CD4-positive, alpha-beta memory T cell (primary cell): ENCODE measurements at places on chromosomes 1 and 21. TPM values are rescaled to one million over a fixed set of nuclear protein-coding genes. Genes with fewer than 3 reads are reported as not detected.
A peak's percentile ranks its signal among the peaks of the same experiment; 100 is the strongest.

DNA sequence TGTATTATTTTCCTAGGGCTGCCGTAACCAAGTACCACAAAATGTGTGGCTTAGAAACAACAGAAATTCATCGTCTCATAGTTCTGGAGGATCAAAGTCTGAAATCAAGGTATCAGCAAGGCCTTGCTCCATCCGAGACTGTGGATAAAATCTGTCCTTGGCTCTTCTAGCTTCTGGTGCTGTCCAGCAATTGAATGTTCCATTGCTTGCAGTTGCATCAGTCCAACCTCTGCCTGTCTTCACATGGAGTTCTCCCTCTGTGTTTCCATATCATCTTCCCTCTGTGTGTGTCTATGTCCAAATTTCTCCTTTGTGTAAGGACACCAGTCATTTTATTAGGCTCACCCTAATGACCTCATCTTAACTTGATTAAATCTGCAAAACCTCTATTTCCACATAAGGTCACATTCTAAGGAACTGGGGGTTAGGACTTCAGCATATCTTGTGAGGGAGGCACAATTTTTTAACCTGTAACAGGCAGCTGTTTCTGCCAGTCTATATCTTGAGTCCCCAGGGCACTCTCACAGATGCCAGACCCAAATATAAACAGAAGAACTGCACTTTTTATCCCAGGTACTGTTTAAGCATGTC lies 84.2 kb downstream of the ERG start:
- H3K27me3 ChIP-seq, result no peaks in the 10 kb centered on the region
- H3K4me3 ChIP-seq, result no peak overlapping the region
- no peak for DNase-seq
- H3K36me3 ChIP-seq, result no peaks in the 10 kb centered on the region
- H3K4me1 ChIP-seq, result no peaks in the 10 kb centered on the region

DNA sequence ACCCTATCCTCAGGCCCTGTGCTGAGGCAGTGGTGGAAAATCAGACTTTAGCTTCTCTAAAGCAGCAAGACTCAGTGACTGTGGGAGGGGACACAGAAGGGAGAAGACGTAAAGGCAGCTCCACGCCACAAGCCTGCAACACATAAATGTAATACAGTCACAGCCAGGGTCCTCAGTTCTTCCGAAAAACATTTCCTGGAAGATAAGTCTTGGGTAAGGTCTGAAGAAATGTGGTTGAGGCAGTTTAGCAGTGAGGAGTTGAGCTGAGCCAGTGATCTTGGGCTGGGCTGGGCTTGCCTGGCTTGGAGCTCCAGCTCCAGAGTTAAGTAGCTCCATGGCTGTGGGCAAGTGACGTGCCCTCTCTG lies 127.8 kb upstream of the ADAR start:
- no peaks in the 10 kb centered on the region for H3K27me3 ChIP-seq
- no peaks in the 10 kb centered on the region for H3K36me3 ChIP-seq
- H3K4me3 ChIP-seq, result no peak overlapping the region
- no peaks in the 10 kb centered on the region for H3K4me1 ChIP-seq
- H3K27ac ChIP-seq, result no peak overlapping the region

DNA sequence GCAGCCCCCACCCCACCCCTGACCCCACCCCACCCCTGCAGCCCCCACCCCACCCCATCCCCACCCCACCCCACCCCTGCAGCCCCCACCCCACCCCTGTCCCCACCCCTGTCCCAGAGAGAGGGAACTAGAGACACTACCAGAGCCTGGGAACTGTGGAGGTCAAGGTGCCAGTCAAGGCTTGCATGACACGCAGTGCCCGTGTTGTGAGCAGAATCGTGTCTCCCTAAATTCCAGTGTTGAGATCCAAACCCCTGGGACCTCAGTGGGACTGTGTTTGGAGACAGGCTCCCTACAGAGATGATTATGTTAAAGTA lies 18.4 kb upstream of the SUMO3 start:
- no peak overlapping the region for H3K4me3 ChIP-seq
- H3K4me1 ChIP-seq, result peaks cover 2% of the 10 kb centered on the region

- no peak for DNase-seq
- no peaks in the 10 kb centered on the region for H3K27me3 ChIP-seq
- H3K4me1 ChIP-seq, result peaks cover 14% of the 10 kb centered on the region
- peak overlapping the region; percentile 48 for H3K27ac ChIP-seq
- no peaks in the 10 kb centered on the region for H3K36me3 ChIP-seq
These were observed 759 bp downstream of the SMYD3 start for GRCh38 chr1:246506367-246506673.

The ARHGEF16 gene
- total RNA-seq, result 0.22 TPM

The DIP2A gene
- total RNA-seq, result 95.9 TPM

DNA sequence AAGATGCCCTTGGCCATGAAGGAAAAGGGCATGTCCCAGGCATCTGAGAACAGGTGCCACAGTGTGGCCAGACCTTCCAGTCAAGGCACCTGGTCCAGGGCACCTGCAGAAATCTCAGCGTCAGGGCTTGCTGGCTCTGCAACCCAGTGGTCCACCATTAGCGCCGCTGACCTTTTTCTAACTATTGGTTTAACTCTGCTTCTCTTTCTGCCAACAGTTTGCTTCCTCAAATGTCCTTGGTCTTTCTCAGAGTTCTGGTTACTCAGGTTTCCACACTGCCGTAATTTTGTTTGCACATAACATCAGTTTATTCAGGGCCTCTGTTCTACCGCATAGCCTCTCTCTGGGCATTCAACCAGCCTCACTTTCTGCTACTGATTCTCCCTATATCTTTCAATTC lies 16.5 kb upstream of the FYB2 start:
- H3K27ac ChIP-seq, result no peak overlapping the region
- no peaks in the 10 kb centered on the region for H3K27me3 ChIP-seq
- H3K36me3 ChIP-seq, result no peaks in the 10 kb centered on the region

- no peaks in the 10 kb centered on the region for H3K36me3 ChIP-seq
- H3K4me1 ChIP-seq, result no peaks in the 10 kb centered on the region
- no peaks in the 10 kb centered on the region for H3K27me3 ChIP-seq
- H3K4me3 ChIP-seq, result no peak overlapping the region
- DNase-seq, result no peak
These were observed 146.8 kb downstream of the ESRRG start for GRCh38 chr1:216576234-216576937.

The AGT gene
- total RNA-seq, result not detected

GRCh38 chr1:177825276-177825901 lies 144.5 kb downstream of the SEC16B start:
- DNase-seq, result no peak

GRCh38 chr1:234997201-234997895 lies 131.3 kb downstream of the TOMM20 start:
- H3K4me3 ChIP-seq, result no peak overlapping the region
- DNase-seq, result no peak

DNA sequence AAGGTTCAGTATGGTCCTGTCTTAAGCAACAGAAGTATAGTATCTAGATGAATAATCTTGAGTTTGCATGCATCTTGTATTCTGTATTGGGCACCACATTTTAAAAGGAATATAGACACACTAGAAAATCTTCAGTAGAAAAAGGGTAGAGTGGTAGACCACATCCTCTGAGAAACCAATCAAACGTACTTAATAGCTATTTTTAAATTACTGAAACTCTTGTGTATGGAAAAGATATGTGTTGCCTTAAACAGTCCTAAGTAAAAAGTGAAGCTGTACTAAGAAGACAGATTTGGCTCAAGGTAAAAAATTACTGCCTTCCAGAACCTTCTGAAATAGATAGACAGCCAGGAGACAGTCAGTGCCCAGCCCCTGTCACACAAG lies 3.1 kb downstream of the CTXND2 start:
- H3K36me3 ChIP-seq, result no peaks in the 10 kb centered on the region
- no peak overlapping the region for H3K4me3 ChIP-seq
- H3K27me3 ChIP-seq, result no peaks in the 10 kb centered on the region
- no peak overlapping the region for H3K27ac ChIP-seq

- peaks cover 13% of the 10 kb centered on the region for H3K4me1 ChIP-seq
- DNase-seq, result peak; percentile 27
- no peak overlapping the region for H3K4me3 ChIP-seq
These were observed 10.2 kb downstream of the EEIG2 start for GRCh38 chr1:108570128-108570527.

The FGR gene
- total RNA-seq, result 2.9 TPM

- no peaks in the 10 kb centered on the region for H3K4me1 ChIP-seq
- no peak overlapping the region for H3K4me3 ChIP-seq
- no peaks in the 10 kb centered on the region for H3K36me3 ChIP-seq
- peak; percentile 39 for DNase-seq
- no peaks in the 10 kb centered on the region for H3K27me3 ChIP-seq
These were observed 12.6 kb upstream of the OR6N2 start for GRCh38 chr1:158793604-158794003.

The SYPL2 gene
- total RNA-seq, result not detected

- H3K4me3 ChIP-seq, result no peak overlapping the region
- DNase-seq, result no peak
- peaks cover 7% of the 10 kb centered on the region for H3K4me1 ChIP-seq
These were observed 25.4 kb downstream of the ATP5PO start for GRCh38 chr21:33890187-33890586.

- no peaks in the 10 kb centered on the region for H3K27me3 ChIP-seq
- H3K4me1 ChIP-seq, result no peaks in the 10 kb centered on the region
- no peak overlapping the region for H3K27ac ChIP-seq
- H3K36me3 ChIP-seq, result no peaks in the 10 kb centered on the region
These were observed 15.4 kb upstream of the SLC5A9 start for GRCh38 chr1:48207131-48207530.

The PTGER3 gene
- total RNA-seq, result not detected

DNA sequence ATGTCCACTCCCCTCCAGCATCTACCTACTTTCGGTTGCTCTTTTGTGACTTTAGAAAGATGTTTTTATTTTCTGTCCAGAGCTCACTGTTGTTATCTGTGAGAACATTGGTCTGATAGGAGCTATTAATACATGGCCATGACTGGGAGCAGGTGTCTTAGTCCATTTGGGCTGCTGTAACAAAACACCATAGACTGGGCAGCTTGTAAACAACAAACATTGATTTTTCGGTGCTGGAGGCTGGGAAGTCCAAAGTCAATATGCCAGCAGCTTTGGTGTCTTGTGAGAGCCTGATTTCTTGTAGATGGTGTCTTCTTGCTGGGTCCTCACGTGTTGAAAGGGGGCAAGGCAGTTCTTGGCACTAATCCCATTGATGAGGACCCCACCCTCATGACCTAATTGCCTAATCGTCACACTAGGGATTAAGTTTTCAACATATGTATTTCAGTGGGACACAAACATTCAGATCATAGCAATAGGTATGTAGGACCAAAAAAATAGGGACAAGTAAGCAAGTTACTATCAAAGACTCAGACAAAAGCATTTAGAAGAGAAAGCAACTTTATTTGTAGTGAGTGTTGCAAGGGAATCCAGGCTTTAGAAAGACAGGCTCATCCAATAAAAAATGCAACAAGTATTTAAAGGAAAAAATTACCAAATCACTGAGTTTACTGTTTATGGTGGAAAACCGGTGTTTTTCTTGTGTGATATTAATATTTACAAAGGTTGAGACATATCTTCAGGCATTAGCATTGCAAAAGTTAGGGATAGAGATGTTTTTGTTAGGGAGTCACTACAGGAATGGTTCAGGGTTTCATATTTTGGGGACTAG lies 55.2 kb upstream of the WDR26 start:
- H3K4me1 ChIP-seq, result no peaks in the 10 kb centered on the region
- no peaks in the 10 kb centered on the region for H3K36me3 ChIP-seq
- no peak for DNase-seq
- no peaks in the 10 kb centered on the region for H3K27me3 ChIP-seq
- H3K4me3 ChIP-seq, result no peak overlapping the region
- no peak overlapping the region for H3K27ac ChIP-seq

DNA sequence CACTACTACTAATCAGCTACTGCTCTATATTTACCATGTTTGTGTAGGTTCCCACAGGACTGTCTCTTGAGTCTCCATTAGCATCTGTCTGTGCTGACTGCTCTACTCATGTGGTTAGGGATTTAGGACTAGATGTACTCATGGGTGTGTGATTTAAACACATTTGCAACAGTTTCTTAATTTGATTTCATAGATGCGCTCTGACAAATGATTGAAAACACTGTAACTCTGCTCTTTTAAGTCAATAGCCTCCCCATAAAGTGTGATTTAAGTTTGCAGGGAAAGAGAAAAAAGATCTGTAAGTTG lies 809.3 kb downstream of the NCAM2 start:
- DNase-seq, result no peak
- no peak overlapping the region for H3K4me3 ChIP-seq
- no peak overlapping the region for H3K27ac ChIP-seq
- H3K4me1 ChIP-seq, result no peaks in the 10 kb centered on the region
- no peaks in the 10 kb centered on the region for H3K36me3 ChIP-seq
- H3K27me3 ChIP-seq, result no peaks in the 10 kb centered on the region

The CFAP410 gene
- total RNA-seq, result 55.2 TPM

- no peaks in the 10 kb centered on the region for H3K4me1 ChIP-seq
- no peak for DNase-seq
- no peaks in the 10 kb centered on the region for H3K27me3 ChIP-seq
- H3K27ac ChIP-seq, result no peak overlapping the region
- no peaks in the 10 kb centered on the region for H3K36me3 ChIP-seq
- no peak overlapping the region for H3K4me3 ChIP-seq
These were observed 38.0 kb downstream of the LAMC1 start for GRCh38 chr1:183061194-183061593.

DNA sequence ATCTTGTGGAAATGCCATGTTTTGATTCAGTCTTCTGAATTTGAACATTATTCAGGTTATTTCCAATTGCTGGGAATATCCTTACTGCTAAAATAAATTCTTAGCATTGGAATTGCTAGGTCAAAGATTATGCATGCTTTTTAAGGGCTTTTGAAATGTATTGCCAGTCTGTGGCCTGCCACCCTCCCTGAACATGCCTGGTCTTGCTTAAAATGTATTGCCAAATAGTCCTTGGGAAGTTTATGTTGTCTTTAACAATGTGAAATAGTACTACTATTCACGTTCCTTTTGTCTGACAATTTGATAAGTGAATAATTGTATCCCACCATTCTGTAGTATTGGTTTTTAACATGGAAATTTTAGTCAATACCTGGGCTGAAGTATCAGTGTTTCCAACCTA lies 13.6 kb downstream of the TARDBP start:
- H3K27ac ChIP-seq, result no peak overlapping the region
- DNase-seq, result no peak
- H3K4me3 ChIP-seq, result no peak overlapping the region
- no peaks in the 10 kb centered on the region for H3K27me3 ChIP-seq
- peaks cover 38% of the 10 kb centered on the region for H3K36me3 ChIP-seq
- no peaks in the 10 kb centered on the region for H3K4me1 ChIP-seq

DNA sequence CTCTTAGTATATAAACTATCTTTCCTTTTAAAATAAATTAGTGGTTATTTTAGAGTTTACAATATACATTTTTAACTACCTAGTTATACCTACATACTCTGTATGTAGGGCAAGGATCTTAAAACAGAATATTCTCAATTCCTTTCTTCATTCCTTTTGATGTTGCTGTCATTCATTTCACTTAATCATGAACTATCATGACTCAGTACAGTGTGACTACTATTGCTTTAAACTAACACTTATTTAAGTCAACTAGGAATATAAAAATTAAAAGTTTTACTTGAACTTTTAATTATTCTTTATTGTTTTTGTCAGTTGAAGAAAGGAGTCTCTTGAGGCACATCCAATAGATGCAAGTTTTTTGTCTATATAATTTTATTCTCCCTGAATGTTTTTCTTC lies 726.4 kb downstream of the BRINP3 start:
- H3K27me3 ChIP-seq, result no peaks in the 10 kb centered on the region
- no peaks in the 10 kb centered on the region for H3K36me3 ChIP-seq
- no peaks in the 10 kb centered on the region for H3K4me1 ChIP-seq
- no peak overlapping the region for H3K4me3 ChIP-seq
- no peak for DNase-seq
